ENCODE measurements at places on chromosomes 7 and 10. TPM values are rescaled to one million over a fixed set of nuclear protein-coding genes. Genes with fewer than 3 reads are reported as not detected.

ARPC1A gene
- 379 TPM for total RNA-seq

ZFAND2A gene
- total RNA-seq, result 16.7 TPM

AGAP6 gene
- 2.5 TPM for total RNA-seq

METTL2B gene
- 33.8 TPM for total RNA-seq

MYO1G gene
- total RNA-seq, result under 0.01 TPM

SUN3 gene
- total RNA-seq, result not detected

TRIM74 gene
- not detected for total RNA-seq

SORBS1 gene
- total RNA-seq, result 1.1 TPM

SLC26A5 gene
- total RNA-seq, result not detected

SPOCK2 gene
- 0.28 TPM for total RNA-seq

GIMAP8 gene
- 0.28 TPM for total RNA-seq

CDNF gene
- 1.2 TPM for total RNA-seq

MLXIPL gene
- not detected for total RNA-seq

TMEM176A gene
- total RNA-seq, result not detected

EVX1 gene
- not detected for total RNA-seq

SCIN gene
- total RNA-seq, result 0.56 TPM

SVOPL gene
- total RNA-seq, result not detected

STYXL1 gene
- 40.0 TPM for total RNA-seq

ITGA8 gene
- total RNA-seq, result 84.6 TPM

DDC gene
- not detected for total RNA-seq

SPDYE8 gene
- total RNA-seq, result not detected

CUTC gene
- 26.3 TPM for total RNA-seq

CYP2C8 gene
- total RNA-seq, result not detected

LIPM gene
- total RNA-seq, result not detected

PSD gene
- total RNA-seq, result 4.2 TPM

FAM131B gene
- total RNA-seq, result 3.1 TPM

PNLIPRP2 gene
- not detected for total RNA-seq

TYW1B gene
- total RNA-seq, result 8.5 TPM

PRR15 gene
- total RNA-seq, result 3.7 TPM

SPDYE2B gene
- total RNA-seq, result not detected

TAS2R5 gene
- total RNA-seq, result 0.77 TPM

SEMA4G gene
- total RNA-seq, result 0.38 TPM

PARD3 gene
- total RNA-seq, result 67.1 TPM

OGA gene
- 132 TPM for total RNA-seq

SPAM1 gene
- not detected for total RNA-seq
